Hippocampal formation (tissue), 2 donors: ENCODE measurements at places on chromosomes 11 and 22.
A peak's percentile ranks its signal among the peaks of the same experiment; 100 is the strongest.

DNA sequence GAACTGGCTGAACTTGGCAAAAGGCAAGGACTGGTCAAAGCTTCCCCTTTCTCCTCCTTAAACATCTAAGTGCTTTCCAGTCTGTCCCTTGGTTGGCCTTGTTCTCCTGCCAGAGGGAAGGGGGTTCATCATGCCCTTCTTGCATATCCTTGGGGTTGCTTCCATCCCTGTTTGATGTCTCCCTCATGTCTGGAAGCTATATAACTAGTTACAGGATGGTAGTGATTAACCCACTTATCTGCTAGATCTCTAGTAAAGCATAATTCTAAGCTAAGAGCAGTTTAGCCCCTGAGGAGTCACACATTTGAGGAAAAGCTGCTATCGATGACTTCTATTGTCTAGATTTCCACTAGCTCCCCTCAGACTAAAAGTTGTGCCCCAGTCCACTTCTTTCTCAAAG, 22.9 kb downstream of the APOL5 start:
- no peak for DNase-seq

DNA sequence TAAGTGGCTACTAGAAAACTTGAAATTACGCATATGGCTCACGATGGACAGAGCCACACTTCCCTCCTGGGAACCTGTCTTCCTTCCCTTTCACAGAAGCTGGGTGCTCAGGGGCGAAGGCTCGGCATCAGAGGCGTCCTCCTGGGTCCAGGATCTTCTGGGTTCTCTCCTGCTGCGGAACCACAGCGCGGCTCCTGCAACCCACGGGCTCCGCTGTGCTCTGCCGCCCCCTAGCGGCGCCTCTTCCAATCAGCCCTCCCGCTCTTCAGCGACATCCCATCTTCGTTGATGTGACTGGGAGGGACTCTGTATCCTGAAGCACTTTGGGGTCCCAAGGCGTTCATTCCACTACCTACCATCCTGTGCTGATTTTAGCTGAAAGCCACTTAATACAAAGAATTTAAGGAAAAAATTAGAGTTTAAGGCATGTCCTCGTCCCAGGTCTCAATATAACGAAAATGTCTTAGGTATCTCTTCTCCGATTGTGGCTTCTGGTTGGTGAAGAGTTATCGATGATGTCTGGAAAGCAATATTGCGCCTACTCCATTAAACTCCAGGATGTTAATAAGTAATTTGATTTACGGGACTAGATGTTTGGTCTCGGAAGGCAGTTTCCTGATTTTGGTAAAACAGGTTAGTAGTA, 14.8 kb upstream of the RPS3 start:
- peak; percentile 68 for DNase-seq

- no peak for DNase-seq
Observed at GRCh38 chr22:19292458-19293230, 1.1 kb upstream of the CLTCL1 start.

GRCh38 chr11:92764128-92764527, 205.3 kb upstream of the MTNR1B start:
- DNase-seq: no peak

DNA sequence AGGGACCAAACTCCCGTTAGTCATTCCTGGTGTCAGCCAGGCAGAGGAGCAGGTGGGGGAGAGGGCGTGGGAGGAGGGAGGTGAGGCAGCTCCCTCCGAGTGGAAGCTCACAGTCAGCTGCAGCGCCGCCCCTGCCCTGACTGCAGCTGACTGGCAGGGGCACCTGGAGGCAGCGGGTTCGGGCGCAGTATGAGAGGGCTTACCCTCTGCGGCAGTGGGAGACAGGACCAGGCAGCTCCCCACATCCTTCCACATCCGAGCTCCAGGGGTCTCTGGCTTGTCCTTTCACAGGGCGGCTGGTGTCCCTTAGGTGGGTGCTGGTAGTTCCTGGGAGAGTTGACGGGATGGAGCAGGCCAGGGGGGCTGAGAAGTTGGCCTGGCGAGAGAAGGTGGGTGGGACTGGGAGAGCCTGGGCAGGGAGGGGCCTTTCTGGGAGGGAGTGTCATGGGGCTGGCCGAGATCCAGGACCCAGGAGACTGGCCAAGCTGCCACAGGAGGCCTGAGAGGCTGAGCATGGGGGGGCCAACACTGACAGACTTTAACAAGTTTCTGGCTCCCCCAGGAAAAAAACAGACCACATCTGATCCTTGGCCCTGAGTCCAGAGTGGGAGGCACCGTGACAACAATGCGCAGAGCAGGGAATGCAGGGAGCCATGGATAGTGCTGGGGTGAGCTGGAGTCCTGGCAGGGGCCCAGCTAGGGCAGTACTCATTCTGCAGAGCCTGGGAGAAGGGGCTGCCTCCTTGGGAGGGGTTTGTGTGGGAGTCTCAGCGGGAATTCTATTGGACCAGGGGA, 4.9 kb downstream of the ADORA2A start:
- DNase-seq: peak; percentile 15

- DNase-seq: no peak
Observed at GRCh38 chr11:129702410-129703398, 112.9 kb upstream of the TMEM45B start.

GRCh38 chr11:85803920-85804319, 7.0 kb downstream of the SYTL2 start:
- no peak for DNase-seq

DNA sequence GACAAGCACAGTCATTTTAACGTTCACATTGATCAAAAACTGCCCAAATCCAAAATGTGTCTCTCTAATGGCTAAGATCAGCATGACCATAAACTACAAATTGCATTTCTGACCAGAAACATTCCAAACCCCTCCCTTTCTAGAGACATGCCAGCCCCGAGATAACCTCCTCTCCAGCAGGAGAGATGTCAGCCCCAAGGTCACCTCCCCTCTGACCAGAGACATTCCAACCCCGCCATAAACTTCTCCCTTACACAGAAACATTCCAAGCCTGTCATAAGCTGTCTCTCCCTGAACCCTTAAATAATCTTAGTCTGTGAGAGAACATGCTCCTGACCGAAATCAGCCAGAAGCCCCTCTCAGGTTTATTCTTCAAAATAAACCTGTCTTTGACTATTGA, 6.6 kb upstream of the EXT2 start:
- DNase-seq: no peak

DNA sequence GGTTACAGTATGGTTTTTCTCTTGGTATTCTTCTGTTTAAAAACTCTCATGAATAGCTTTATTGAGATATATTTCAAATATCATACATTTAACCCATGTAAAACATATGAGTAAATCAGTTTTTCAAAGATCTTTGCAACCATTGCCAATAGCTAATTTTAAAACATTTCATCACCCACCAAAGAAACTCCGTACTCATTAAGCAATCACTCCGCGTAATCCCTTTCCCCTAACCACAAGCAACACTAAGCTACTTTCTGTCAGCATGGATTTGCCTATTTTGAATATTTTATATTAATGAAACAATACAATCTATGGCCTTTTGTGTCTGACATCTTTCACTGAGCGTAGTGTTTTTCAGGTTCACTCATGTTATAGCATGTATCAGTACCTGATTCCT, 697.9 kb upstream of the ANO5 start:
- no peak for DNase-seq

DNA sequence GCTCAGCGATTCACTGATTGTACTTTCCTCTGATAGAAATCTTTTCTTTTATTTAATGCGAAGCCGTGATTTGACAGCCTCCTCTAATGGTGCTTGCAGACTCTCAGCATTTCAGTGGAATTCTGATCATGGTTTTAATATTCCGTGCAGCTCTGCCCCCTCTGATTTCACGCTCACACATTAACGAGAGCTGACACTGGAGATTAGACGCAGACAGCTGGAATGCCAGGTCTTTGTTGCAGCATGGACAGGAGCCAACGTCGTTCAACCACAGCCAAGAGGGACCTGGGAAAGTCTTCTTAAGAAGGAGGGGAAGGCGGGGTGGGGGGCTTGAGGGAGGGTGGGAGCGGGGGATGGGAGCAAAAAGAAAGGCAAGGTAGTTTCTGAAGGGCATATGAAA, 186.4 kb downstream of the BLID start:
- DNase-seq: peak; percentile 43
